HuH-7.5 (cell line): ENCODE measurements at places on chromosomes 13 and 19.

GRCh38 chr13:87057807-87058520, 613.2 kb upstream of the SLITRK5 start:
- DNase-seq: no peak

DNA sequence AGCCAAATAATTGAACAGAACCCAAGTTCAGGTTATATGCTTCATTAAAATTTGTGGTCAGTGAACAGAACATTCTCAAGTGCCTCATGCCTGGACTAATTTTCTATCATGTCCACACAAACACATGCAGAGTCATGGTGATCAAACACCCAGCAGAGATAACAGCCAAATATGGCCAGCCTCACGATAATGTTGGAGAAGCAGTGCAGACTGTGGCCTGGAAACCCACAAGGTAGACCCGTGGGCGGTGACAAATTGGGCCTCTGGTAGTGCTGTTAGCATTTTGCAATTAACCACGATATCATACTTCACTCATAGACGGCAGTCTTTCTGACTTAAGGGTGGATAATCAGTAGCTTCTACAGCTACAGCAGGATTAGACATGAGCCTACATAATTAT, 35.0 kb upstream of the VWA8 start:
- DNase-seq: no peak

DNA sequence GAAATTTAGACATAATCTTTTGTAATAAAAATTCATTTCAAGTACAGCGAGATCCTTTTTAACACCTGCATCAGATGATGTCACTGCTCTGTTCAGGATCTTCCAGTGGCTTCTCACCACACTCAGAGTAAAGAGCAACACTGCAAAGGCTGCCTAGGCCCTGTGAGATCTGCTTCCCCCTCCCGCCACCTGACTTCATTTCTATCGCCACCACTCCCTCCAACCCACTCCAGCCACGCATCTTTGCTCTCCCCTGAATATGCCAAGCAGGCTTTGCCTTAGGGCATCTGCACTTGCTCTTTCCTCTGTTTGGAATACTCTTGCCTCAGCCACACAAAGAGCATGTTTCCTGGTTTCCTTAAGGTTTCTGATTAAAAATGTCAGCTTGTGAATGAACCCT, 58.3 kb downstream of the MBNL2 start:
- DNase-seq: no peak

GRCh38 chr13:53499576-53500133, 471.0 kb downstream of the OLFM4 start:
- DNase-seq: no peak

- DNase-seq: peak; percentile 89
Observed at GRCh38 chr19:4636151-4636717, 3.1 kb upstream of the TNFAIP8L1 start.

GRCh38 chr13:29487466-29488454, 107.7 kb downstream of the SLC7A1 start:
- no peak for DNase-seq

- DNase-seq: peak; percentile 94
Observed at GRCh38 chr19:38057959-38058690, 151.1 kb downstream of the SIPA1L3 start.

- DNase-seq: no peak
Observed at GRCh38 chr19:3003046-3003445, 25.7 kb downstream of the TLE6 start.
